ENCODE measurements at places on chromosomes 1 and 21.

- no peak for DNase-seq
Measured at GRCh38 chr1:87685311-87686135, 356.8 kb downstream of the LMO4 start.

DNA sequence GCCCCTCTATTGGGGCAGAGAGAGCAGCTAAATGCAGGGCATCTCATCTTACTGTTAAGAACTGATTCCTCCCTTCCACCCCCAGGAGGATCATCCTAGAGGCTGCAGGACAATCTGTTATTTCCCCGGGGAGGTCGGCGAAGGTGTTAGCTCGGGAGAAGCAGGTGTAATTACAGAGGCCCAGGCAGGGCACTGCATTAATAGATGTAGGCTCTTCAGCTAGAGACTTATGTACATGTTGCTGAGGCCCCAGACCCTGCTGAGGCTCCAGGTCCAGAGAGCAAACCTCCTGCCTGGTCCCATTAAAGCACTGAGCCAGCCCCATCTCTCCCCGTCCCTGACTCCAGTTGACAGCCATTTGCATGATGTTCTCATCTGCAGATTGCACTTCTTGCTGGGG, 320.3 kb upstream of the VAMP3 start:
- DNase-seq = no peak

DNA sequence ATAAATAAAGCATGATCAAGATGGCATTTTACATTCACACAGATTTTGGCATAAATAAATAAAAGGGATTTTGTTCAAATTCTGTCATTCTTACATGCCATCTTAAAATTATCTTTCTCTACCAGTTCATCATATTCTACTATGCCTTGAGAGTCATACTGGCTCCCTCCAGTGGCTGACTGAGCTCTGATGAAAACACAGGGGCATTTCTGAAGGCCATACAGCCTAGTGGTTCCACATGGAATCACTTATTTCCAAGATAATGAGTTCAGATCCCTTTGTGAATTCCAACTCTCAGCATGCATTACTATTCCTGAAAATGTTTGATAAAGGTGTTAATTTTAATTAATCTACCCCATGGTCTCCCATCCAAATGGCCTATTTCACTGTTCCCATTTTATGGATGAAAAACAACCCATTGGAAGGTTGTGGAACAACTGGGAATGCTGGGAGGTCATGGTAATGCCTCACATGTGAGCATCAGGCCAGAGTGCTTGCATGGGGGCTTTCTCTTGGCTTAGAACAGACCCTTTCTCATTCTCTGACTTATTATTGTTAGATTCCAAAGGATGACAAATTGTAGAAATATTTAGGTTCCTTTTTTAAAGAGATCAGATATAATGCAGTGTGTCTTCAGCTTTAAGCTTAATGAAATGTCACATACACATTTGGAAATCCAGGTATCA, 622.4 kb upstream of the PKN2 start:
- DNase-seq = no peak

DNA sequence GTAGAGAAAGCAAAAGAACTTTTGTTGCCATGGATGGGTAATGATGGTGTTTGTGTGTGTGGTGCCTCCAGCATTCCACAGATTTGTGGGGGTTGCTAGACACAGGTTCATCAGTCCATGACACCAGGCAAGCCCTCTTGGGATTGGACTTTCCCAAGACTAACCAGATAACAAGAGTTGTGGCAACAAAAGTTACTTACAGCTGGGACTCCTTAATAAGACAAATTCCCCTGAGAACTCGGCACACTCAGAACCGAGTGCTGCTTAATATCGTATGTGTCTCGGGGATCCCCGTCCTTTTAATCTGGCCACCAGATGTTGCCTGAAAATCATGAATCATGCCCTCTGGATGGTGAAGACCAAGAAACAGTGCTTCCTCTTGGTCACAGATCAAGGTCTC, 193.3 kb downstream of the AJAP1 start:
- no peak for DNase-seq

- DNase-seq = no peak
Measured at GRCh38 chr1:46372431-46372830, 21.7 kb upstream of the FAAH start.

DNA sequence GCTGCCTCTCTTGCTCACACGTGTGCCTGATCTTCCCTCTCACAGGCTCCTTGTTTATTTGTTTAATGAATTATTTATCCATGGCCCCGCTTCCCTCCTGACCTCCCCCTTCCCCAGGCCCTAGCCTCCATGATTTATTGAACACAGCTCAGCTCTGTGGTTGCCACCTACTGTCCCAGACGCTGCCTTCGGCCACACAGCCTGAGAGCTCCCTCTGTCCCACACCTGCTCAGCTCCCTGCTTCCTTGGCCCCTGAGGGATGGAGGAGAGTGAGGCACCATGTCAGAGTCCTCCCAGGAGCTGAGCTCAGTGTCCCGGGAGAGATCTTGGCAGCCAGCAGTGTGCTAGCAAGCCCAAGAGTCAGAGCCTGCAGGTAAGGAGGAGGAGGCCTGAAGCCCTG, 3.1 kb upstream of the EFNA3 start:
- no peak for DNase-seq

GRCh38 chr1:83511146-83511726, 487.7 kb downstream of the TTLL7 start:
- no peak for DNase-seq

DNA sequence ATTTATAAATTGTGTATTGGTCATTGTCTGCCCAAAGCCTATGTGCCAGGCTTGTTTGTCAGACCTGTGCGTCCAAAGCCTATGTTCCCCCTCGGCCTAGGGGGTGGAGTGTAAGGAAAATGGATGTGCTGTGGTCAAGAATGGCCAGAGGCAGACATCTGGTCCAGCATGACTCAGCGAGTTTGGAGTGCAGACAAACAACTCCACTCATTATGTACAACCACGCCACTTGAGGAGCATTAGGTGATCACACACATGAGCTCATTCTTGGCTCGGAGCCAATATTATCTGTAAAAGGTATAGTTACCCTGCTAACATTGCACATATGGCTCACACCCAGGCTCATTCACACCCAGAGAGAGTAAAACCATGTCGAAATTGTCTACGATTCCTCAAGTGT, 1047.6 kb upstream of the ADGRL4 start:
- no peak for DNase-seq

- no peak for DNase-seq
Measured at GRCh38 chr1:95197616-95198252, 36.3 kb upstream of the RWDD3 start.

- DNase-seq = no peak
Measured at GRCh38 chr1:210024996-210025395, 87.0 kb downstream of the SYT14 start.

GRCh38 chr1:98675282-98675681, 13.8 kb downstream of the SNX7 start:
- DNase-seq = no peak

DNA sequence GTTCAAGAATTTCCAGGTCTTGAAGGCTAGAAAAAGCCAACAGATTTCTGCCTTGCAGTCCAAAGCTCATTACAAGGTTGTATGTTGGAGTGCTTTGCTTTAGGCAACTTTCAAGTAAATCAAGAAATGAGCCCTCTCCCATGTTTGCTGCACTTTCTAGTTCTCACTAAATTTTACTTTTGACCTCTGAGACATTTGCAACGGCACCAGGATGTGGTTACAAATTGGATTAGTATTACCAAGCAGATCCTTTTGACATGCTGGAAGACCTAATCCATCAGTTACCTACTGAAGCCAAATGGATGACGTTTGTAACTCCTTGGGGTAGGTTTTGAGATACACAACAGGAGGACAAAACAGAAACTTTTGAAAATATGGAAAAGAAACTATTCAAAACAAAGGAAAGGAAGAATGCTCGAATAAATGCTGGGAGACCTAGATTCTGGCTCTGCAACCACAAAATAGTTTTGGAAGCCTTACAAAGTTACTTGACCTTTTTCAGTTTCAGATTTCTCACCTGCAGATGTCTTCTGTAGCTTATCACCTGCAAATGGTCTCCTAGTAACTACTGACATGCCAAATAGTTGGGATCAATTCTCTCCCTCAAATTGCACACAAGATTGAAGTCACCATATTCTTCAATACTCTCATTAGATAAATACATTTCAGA, 251.7 kb upstream of the ADGRL2 start:
- no peak for DNase-seq

GRCh38 chr1:220217383-220217988, 54.8 kb downstream of the RAB3GAP2 start:
- DNase-seq = no peak

- DNase-seq = no peak
Measured at GRCh38 chr1:190101756-190102155, 375.9 kb downstream of the BRINP3 start.

DNA sequence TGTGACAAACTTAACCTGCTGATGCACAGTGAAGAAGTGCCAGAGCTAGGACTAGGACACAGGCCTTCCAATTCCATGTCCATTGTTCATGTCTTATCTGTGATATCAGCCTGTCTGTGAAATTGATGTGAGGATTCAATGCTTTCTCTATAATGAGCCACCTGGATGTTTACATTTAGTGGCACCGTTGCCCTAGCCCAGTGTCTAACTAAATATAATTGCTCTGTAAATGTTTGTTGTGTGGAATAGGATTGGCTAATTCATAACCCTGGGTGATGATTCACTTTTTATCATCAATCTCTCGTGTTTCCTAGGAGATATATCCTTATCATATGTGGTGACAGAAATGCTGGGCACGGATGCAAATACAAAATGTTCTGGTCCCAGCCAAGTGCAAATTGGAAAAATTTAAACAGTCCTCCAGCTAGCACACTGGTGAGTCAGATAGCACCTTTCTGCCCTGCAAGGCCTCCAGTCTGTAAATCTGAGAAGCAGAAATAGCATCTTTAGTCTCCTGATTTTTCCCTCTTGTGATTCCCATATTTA, 46.9 kb upstream of the GNG12 start:
- DNase-seq = no peak

DNA sequence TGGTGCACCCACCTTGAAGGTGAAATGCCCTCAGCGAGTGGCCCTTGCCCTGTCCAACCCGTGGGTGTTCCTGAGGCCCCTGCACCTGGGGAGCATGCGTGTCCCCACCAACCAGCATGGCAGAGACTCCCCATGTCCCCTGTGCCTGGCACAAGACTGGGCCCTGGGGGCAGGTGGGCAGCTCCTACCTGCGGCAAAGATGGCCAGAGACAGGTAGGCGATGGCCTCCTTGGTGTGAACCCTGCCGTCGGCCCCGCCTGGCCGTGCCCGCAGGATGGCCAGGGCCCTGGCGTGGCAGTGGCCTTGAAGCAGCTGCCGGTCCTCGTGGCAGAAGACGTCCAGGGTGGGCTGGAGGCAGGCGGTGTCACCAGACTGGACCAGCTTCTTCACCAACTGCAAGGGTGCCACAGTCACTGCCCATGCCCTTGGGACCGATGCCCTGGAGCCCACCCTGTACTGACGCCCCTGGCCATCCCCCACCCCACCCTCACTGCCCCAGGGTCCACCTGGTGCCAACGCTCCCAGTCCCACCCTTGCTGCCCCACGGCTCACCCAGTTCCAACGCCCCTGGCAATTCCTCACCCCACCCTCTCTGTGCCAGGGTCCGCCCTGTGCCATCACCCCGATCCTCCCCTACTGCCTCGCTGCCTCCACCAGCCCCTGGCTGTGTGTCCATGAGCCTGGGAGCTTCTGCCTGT, 15.7 kb downstream of the TTC34 start:
- no peak for DNase-seq

GRCh38 chr1:41315146-41315822, 46.0 kb upstream of the FOXO6 start:
- DNase-seq = no peak

DNA sequence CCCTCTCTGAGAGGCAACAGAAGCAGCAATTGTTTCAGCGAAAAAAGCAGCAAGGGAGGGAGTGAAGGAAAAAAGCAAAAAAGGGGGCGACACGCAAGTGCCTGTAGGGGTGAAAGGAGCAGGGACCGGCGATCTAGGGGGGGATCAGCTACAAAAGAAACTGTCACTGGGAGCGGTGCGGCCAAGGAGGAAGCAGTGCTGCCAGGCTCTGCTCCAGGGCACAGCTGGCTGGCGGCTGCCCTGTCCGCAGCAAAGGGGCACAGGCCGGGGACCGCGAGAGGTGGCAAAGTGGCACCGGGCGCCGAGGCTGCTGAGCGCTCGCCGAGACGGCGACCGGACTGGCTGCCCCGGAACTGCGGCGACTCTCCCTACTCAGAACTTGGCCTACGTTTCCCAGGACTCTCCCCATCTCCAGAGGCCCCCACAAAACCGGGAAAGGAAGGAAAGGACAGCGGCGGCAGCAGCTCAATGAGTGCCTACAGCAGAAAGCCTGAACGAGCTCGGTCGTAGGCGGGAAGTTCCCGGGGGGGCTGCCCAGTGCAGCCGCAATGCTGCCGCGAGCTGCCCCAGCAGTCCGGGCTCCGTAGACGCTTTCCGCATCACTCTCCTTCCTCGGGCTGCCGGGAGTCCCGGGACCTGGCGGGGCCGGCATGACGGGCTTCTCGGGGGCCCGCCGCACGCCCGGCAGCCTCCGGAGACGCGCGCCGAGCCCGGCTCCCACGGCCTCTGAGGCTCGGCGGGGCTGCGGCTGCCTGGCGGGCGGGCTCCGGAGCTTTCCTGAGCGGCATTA, 1.0 kb upstream of the CDKN2C start:
- DNase-seq = peak; percentile 28

GRCh38 chr21:17931080-17931479, 111.9 kb upstream of the C21orf91 start:
- no peak for DNase-seq

DNA sequence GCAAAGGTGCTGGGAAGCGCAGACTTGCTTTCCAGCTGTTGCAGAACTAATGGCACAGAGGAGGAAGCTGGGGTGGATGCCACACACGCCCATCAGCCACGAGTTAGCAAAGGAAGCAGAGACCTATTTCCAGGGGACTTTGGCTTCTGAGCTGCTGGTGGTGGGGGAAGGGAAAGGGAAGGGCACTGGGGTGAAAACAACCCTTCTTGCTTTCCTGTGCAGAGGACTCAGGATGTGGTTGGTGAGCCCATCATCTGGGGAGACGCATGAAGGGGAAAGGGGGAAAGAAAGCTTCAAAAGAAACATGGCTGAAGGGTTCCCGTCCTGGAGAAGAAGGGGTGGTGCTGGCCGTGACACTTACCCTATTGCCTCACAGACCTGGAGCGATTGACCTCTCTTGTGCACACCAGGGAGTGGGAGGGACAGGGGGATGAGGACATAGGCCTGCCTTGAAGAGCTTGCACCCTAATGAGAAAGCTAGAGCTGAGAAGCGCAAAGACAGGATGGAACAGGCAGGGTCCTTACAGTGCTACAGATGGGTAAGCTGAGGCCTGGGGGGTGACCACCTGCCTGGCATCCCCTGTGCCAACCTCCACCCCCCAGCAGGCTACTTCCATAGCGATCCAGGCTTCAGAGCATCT, 140.8 kb upstream of the RAB4A start:
- no peak for DNase-seq

All from activated CD8-positive, alpha-beta memory T cell treated with anti-CD3 and anti-CD28 coated beads for 48 hours (primary cell).